Substantia nigra (tissue), 51 donors: ENCODE measurements at places on chromosomes 3 and 15.

GRCh38 chr3:195549931-195550519 lies 6.9 kb upstream of the PPP1R2 start:
- no peak for DNase-seq

GRCh38 chr3:71355862-71356261 lies 227.7 kb downstream of the FOXP1 start:
- DNase-seq: no peak

DNA sequence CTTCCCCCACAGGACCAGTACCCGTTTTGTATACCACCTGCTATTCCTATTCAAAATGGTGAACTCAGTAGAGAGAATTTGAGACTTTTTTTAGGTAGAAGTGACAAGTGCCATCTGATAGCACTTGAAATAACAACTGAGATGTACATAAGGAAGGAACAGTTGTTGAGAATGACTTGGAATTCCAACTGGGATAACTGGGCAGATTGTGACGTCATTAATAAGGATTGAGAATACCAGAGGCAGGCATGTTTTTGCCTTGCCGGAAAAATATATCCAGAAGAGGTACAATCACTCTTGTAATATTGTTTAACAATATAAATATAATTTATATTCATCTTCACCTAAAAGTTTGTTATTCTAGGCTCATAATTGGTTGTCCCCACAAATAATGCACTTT lies 454.1 kb upstream of the RGMA start:
- no peak for DNase-seq

GRCh38 chr15:88624971-88625490 lies 3.9 kb downstream of the AEN start:
- DNase-seq: no peak

DNA sequence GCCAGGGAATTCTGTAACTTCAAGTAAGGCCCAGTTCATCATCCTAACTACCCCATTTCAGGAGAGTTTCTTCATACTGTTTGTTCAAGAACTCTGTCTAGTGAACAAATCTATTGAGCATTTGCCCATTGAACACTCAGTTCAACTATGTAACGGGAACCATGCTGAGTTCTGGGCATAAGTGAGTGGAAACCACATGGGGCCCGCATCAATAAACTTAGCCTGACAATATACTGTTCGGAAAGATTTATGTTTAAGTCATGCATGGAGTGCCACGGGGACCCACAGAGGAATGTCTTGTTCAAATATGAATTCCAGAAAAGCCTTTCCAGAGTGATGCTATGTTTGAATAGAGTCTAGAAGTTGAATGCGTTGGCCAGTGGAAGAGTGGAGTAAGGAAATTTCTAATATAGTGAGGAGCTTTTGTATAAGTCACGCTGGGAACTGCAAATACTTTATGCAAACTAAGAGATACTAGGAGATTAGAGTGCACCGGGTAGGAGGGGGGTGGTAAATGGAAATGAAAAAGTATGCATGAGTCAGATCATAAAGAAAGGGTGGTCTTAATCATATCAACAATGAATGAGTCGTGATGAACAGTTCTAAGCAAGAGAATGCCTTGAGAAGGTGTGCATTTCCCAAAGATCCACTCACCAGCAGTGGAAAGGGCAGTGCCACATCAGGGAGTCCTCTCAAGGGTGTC lies 279.8 kb downstream of the VPS13C start:
- no peak for DNase-seq

DNA sequence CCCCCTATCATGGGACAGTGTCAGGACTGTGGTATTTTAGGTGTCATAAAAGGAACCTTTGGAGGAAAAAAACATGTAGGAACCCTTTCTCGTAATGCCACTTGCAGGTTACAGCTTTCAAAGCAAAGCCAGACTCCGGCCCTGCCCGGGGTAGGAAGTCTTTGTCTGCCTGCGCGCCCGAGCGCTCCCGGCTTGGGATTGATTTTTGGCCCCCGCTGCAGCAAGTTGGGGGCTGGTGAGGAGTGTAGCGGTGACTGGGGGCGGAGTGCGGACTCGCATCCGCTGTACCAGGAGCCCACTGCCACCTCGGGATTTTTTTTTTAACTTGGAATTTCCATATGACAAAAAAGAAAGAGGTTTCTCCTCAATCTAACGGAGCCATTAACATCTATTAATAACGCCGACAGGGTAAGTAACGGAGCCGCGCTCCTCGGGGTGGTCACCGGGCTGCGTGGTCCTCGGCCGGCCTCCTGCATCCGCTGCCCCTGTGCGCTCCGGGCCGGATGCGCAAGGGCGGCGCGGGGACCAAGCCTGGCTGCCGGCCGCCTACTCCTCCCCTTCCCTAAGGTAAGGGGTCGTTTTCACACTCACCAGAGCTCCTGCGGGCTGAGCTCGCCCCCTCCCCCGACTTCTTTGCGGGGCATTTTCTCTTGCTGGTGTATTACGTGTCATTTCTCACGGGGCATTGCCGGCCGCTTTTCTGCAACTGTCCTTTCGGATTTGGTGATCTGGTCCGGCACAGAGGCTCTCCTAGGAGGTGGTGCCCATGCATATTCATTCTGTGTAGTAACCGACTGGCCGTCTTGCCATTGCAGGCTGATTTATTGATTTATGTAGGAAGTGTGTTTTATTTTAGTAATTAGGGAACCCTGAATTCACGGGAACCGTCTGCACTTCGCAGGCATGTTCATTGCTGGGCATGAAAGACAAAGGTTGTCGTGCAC lies 219.8 kb upstream of the TOPAZ1 start:
- DNase-seq: no peak

DNA sequence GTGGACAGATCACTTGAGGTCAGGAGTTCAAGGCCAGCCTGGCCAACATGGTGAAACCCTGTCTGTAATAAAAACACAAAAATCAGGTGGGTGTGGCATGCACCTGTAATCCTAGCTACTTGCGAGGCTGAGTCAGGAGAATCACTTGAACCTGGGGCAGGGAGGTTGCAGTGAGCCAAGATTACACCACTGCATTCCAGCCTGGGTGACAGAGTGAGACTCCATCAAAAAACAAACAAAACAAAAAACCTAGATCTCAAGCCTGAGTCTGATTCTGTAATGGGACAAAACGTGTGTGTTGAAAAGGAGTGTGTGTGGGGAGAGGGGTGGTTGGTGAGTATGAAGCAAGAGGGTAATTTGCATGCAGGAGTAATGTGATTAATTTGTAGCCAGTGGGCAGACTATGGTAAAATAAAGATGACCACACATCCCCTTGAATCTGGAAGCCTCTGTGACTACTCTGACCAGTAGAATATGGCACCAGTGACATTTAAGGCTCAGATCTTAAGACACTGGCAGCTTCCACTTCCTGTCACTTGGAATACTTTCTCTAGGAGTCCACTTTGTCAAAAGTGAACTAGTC lies 18.4 kb upstream of the OPA1 start:
- DNase-seq: no peak

- DNase-seq: no peak
These were observed 114.7 kb upstream of the FRMD4B start for GRCh38 chr3:69500604-69501003.

- DNase-seq: no peak
These were observed 12.4 kb upstream of the CHRM5 start for GRCh38 chr15:33955945-33956344.
